ENCODE measurements at places on chromosomes 4 and X.

DNA sequence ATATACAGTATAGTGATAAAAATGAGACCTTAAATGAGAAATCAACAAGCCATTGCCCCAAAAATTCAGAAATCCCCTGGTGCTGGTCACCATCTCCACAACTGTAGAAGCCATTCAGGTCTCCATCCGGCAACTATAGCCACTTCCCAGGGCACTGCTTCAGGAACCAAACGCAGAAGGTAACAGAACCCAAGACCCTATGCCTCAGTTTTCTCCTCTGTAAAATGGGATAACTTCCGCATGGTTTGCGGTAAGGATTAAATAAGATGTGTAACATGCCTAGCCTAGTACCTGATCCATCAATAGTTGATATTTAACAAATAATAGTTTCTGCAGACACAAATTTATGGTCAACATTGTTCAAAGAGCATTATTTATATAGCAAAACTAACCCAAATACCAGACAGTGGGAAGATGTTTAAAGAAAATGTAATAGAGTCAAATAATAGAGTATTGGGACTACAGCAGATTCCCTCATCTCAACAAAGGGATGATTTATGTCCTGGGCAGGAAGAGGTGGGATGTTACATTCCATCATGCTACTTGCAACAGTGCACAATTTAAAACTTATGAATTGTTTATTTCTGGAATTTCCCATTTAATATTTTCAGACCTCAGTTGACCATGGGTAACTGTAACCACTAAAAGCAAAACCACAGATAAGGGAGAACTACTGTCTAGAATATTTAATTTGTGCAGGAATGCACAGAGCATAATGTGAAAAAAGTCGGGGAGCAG is 30.0 kb downstream of the IRF2 start:
- DNase-seq = no peak

DNA sequence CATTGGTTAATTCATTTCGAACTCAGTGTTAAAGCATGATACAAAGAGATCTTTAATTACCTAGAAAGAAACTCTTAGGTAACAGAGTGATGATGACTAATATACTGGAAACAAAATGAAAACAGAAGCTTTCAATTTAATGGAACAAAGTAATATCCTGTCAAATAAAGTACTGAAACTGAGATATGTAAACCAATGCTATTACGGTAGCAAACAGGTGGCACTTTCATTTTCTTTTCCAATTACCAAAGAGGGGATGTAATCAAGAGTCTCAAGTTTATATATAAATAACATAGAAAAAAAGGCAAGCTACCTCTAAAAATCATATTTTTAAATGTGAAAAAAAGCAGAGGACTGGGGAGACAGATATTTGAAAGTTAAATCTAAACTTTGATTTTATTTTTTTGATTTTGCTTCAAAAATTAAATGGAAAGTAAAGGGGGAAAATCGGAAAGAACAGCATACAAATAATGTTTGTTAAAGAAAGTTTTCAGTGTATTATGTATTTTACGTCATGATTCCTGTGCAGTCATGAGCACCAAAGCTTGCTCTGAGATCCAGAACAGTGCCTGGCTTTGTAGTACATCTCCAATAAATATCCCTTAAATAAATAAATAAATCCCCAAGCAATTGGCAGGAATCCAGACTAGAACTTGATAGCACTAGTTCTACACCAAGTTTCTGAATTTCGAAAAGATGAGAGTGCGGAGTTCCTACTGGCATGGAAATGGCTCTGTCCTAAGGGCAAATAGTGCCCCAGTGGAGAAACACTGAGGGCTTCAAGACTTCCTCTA is 25.0 kb upstream of the RAPGEF2 start:
- DNase-seq = no peak

GRCh38 chr4:142130666-142131065 is 494.3 kb downstream of the IL15 start:
- DNase-seq = no peak

DNA sequence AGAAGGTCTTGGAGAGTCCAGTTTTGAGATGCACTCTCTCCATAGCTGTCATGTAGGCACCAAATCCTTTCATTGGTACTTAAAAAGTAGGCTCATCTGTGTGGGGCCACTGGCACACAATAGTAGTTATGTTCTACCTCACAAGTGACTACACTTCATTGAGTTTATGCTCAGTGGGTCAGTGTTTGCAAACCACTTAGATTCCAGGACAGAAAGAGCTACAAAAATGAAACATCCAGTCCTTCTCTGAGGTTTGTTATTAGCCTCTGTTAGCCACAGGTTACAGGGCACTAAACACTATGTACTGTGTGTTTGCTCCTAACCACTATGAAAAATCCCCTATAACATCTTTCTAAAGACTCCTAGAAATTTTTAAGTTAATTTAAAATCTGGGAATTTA is 13.8 kb downstream of the RAB28 start:
- no peak for DNase-seq

DNA sequence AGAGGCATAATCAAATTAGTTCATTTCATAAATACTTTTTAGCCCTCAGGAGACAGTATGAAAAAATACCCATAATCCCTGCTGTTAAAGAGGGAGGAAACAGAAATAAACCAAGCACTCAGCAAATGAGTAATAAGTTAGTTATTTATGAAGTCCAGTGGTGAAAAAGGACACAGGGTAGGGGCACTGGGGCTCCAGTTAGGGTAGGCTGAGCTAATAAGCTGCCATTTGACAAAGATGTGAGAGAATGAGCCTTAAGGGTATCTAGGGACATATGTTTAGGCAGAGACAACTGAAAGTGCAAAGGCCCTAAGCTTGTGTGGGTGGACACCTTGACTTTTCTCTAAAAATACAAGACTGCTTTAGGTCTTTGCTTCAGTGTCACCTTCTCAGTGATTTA is 94.4 kb downstream of the IL15 start:
- no peak for DNase-seq

- DNase-seq = no peak
These were observed at the start of gene UGT8 for GRCh38 chr4:114598191-114599121. TSS of gene UGT8 (plus strand) at chr4:114598807. CDS start at chr4:114622881, 24,074 bp downstream.

- DNase-seq = no peak
These were observed 199.9 kb upstream of the NEIL3 start for GRCh38 chr4:177109769-177110168.

- DNase-seq = no peak
These were observed 13.1 kb downstream of the SMAD1 start for GRCh38 chr4:145494666-145495270.
